ENCODE measurements at places on chromosomes 16 and 17.
A peak's percentile ranks its signal among the peaks of the same experiment; 100 is the strongest.

DNA sequence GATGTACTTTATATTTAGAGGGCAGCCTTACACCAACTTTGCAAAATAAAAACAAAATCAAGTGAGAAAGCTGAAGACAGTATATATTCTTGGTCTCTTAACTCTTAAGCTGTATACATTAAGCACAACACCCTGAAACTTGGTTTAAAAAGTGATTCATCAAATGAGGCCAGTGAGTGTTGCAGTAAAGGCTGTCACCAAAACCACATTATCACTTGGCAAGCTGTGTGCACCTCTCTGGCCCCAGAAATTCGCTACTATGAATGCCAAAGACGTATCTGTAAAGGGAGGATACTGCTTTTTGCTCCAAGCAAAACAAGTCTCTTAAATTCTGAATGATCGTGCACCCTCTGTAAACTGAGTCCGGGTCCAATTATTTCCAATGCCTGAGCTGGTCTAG is 163.9 kb downstream of the ZFHX3 start:
- DNase-seq, result no peak

DNA sequence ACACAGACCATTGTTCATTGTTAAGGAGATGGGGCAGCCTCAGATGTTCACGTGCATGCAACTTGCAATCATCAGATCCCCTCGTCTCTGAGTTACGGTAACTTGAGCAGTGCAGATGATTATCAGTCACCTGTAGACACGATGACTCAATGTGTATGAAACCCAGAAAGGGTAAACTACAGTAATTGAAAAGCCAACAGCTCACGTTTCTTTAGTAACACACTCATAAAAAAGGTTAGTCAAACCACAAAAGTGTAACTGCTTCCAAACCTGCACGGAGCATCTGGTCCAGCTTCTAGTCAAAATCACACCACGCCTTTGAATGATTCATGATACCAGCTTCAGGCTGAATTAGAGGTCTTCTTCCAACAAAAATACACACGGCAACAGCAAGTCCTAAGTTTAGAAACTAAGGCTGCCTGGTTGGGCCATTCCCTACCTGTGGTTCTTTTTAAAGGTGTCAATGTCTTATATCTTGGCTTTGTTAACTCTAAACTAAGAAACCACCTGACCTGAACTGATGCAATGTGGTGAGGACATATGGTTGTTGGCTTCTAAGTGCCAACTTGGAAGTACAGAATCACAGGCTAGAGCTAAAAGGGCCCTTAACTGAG is 32.3 kb downstream of the GRB7 start:
- DNase-seq, result no peak

DNA sequence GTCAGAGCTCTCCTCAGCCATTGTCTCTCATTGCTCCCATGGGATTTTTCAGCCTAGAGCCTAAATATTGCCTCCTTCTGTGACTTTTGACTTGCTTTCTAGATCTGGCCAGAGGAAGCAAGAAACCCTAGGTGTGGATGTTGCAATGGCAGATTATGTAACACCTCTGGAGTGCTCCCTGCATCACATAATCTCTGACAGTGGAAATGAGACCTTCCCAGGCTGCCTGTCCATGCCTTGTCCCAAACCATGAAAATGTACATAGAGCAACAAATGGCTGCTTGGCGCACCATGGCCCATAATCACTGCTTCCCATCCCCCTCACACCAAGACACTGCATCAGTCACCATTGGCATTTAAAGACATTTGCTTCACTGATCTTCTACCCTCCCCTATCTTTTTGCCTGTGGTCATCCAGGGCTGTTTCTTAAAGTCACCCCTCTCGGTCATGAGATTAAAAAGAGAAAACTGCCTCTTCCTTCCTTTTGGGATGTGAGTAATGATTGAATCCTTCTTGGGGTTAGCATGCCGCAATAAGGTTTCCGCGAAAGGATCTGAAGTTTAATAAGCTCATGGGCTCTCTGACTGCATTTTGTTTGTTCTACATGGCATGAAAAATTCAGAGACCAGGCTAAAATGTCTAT is 34.2 kb upstream of the CCL2 start:
- no peak for DNase-seq

GRCh38 chr16:86020971-86021370 is 122.0 kb downstream of the IRF8 start:
- no peak for DNase-seq

GRCh38 chr17:82021107-82021899 is 1.4 kb downstream of the CENPX start:
- DNase-seq, result peak; percentile 32

DNA sequence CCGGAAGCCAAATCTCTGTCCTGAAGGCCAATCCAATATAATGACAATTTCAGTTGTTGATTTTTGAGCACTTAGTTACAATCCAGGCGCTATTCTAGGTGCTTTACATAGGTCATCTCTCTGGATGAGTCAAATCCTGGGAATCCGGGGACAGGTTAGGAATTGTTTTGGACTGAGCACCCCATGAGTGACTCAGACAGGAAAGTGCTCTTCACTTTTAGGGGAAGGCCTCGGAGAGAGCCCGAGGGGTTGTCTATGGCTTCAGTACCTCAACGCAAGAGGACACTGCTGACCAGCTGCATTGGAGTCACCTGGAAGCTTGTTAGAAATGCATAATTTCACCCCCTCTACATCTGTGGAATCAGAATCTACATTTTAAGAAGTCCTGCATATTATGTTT is 108.8 kb downstream of the IRX5 start:
- no peak for DNase-seq

- DNase-seq, result no peak
Measured at GRCh38 chr17:69639096-69639495, 224.6 kb downstream of the MAP2K6 start.

GRCh38 chr17:37368577-37368976 is 7.2 kb upstream of the C17orf78 start:
- no peak for DNase-seq

DNA sequence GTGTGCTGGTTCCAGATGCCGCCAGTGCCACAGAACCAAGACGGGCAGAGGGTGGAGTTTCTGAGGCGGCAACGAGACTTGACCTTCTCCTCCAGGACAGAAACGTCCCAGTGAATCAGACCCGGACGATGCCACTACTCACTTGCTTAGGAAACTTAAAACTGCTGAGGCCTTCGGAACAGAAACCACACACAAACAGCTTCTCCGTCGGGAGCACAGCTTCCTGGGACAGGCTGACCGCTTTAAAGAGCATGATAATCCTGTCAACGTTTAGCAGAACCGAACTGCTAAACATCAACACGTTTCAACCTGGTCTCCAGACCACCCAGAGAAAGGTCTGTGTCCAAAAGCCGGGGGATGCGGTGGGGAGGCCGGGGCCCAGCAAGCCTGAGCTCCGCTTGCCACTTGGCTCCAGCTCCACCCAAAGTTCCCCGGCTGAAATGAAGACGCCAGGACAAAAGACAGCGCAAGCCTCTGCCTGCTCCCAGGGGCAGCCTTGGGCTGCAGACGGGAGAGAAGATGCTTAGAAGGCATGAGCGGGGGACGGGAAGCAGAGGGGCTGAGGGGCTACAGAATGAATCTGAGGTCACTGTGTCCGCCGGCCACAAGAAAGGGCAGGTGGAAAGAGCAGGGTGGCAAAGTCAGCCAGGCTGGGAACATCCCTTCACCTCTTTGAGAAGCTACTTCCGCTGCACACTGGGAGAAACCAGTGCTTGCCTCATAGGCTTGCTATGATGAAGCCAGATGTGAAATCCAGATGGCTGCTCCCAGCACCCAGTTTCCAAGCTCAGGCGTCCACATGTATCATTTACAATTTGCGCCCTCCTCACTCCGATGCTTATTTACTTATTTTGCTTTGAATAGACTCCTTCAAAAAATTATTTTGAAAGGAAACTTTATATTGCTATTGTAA is 69.0 kb downstream of the MRM3 start:
- DNase-seq, result no peak

DNA sequence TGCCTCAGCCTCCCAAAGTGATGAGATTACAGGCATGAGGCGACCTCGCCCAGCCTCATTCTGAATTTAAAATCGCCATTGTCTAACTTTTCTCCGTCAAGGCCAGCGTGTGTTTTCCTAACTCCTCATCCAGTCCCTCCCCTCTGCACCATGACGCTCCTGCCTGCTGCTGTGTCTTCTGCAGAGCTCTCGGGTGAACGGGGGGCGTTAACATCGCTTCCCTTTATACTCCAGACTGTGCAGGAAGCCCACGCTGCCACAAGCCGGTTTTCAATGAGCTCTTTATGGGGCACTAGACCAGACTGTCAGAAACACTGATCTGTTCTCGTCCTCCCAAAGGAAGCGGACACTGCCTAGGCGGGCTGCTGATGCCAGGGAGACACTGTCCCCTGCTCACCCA is 13.2 kb downstream of the AANAT start:
- DNase-seq, result no peak

GRCh38 chr17:55067697-55068439 is 99.3 kb downstream of the STXBP4 start:
- DNase-seq, result no peak

DNA sequence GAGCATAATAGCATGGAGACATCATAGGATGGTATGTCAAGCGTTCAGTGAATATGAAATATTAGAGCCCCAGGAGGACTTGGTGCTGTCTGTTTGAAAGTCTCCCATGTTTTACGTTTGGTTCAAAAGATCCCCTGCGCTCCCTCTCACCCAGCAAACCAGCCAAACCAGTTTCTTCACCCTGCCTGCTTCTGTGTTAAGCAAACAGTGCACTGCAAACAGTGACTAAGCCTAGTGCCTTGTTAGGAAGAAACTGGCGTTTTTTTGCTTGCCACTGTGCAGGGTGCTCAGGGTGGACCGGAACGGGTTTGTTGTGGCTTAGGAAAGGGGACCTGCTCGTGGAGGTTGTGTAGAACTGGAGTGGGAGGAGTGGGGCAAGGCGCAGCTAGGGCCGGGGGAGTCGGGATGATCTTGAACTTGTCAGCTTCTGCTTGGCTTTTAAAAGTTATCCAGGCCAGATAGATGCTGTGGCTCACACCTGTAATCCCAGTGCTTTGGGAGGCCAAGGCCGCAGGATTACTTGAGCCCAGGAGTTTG is 7.7 kb downstream of the CDH1 start:
- DNase-seq, result no peak

DNA sequence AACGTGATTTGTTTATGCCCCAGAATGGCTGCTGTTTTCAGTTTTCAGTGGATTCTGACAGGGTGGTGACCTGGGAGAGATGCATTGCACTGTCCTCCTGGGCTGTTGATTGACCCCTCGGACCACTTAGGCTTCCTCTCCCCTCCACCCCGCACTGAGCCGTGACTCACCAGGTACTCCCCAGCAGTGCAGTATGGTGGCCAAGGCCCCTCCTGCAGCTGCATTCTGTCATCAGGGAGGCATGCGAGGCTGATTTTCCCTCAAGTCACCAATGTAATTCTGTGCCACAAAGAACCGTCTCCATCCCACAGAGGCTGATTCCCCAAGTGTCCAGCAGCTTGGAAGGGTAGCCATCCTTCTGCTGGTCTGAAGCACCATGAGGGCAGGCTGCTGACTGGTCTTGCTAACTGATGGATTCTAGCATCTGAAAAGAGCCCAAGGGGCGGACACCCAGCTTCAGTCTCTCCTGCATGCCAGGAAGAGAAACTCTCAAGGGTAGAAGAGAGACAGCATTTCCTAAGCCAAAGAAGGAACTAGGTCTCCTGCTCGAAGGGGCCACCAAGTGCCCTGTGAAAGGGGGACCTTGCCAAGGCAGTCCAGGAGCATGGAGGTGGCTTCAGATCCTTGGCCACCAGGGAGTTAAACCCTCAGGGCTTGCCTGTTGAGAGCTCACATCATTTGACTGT is 148.1 kb downstream of the SOCS1 start:
- DNase-seq, result no peak

GRCh38 chr16:73384506-73385089 is 336.7 kb upstream of the ZFHX3 start:
- DNase-seq, result no peak

GRCh38 chr16:8919934-8920462 is 37.8 kb downstream of the LITAFD start:
- no peak for DNase-seq

- no peak for DNase-seq
Measured at GRCh38 chr16:75385507-75386152, 47.7 kb downstream of the CFDP1 start.

DNA sequence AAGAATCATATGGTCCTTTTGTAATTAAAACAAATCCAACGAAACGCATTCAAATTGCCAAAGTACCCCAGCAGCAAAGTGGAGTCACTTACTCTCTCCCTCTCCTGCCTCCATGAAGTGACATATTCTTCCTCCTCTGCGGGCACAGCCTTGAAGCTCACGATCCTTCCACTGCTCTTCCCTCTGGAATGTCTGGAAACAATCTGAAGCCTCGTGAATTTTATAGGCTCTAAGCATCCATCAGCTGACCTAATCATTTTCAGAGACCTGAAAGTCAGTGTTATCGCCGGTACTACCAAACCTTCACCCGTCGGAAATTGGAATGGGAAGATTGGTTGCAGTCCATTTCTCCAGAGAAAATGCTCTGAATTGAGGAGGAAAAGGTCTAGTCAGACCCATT is 134.5 kb upstream of the FOXF1 start:
- DNase-seq, result no peak

DNA sequence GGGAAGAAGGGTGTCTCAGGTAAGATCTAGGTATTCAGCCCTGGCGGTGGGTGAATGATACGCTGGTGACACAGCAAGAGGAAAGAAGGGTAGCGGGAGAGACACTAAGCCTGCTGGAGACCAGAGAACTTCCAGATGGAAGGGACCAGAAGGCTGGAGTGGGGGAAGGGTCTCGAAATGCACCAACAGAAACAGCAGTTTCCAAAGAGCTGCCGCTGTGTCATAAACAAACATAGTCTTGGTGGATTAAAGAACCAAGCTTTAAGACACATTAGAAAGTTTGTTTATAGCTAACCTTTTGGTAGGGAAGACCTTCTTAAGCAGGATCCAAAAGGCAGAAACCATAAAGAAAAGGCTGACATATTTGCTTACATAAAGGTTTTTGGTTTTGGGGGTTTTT is 20.9 kb downstream of the TRPV3 start:
- DNase-seq, result no peak

- no peak for DNase-seq
Measured at GRCh38 chr17:15409721-15410250, 57.6 kb downstream of the CDRT4 start.

DNA sequence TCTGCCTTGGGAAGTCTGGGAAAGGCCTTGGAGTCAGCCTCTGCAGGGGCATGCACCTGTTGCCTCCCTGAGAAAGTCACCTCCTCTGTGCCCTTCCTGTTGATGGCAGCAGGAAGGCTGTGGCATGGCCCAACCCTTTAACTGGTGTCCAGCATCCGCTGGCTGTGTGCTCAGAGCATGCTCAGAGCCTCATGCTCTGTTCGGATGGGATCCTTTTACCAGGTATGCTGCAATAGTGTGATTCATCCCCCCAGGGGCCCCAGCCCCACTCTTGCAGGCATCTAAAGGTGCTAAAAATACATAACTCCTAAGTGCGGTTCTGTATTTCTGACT is 24.9 kb downstream of the KLHL36 start:
- no peak for DNase-seq
